ENCODE measurements at places on chromosomes 16 and 17.

GRCh38 chr16:9212621-9213020, 121.2 kb downstream of the HAPSTR1 start:
- no peak for DNase-seq

GRCh38 chr16:10791048-10791447, 27.5 kb downstream of the TVP23A start:
- no peak for DNase-seq

- DNase-seq = no peak
Observed at GRCh38 chr17:38620551-38621277, 15.0 kb upstream of the SRCIN1 start.

- no peak for DNase-seq
Observed at GRCh38 chr16:88956546-88957432, 20.2 kb downstream of the CBFA2T3 start.

All from HS-27A (cell line).